NK-92 treated with Interleukin-12 subunit alpha and Interleukin-12 subunit beta, amount 100 ng/mL, for 24 hours (cell line): ENCODE measurements at places on chromosomes 4 and X.

DNA sequence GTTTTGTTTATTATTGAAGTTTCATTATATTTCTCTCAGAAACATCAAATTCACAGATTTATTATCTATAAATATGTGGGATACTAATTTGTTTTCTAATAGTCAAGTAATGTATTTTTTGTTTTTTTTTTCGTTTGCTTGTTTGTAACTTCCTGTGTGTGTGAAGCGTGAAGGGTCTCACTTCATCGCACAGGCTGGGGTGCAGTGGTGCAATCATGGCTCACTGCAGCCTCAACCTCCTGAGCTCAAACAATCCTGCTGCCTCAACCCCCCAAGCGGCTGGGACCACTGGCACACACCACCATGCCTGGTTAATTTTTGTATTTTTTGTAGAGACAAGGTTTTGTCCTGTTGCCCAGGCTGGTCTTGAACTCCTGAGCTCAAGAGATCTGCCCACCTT lies 55.1 kb downstream of the SH3RF1 start:
- DNase-seq: no peak

- no peak for DNase-seq
Measured at GRCh38 chr4:58871509-58871908, 1761.3 kb upstream of the IGFBP7 start.

- DNase-seq: no peak
Measured at GRCh38 chr4:52659722-52660261, 691 bp upstream of the USP46 start.

GRCh38 chr4:138693526-138693925 lies 322.1 kb upstream of the NOCT start:
- no peak for DNase-seq

DNA sequence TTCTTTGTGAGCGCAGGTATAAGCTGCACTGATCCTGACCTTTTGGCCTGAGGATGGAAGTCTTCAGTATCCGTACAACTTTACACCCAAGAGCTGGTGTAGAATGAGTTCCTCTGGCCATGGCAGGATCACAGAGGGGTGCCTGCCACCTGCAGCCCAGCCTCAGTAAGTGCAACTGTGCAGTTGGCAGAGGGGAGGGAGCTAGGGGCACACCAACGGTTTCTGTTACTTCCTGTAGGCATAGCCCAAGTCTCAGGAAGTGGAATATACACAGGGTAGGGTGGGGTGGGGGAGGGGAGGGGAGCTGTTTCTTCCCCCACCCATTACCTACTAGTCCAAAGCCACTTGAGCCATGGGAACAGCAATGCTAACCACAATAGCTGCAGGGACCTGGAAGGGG lies 85.4 kb upstream of the GBA3 start:
- DNase-seq: no peak

GRCh38 chr4:8664976-8665375 lies 72.4 kb downstream of the CPZ start:
- DNase-seq: no peak

GRCh38 chrX:99750721-99751120 lies 659.4 kb downstream of the PCDH19 start:
- no peak for DNase-seq
